Activated gamma-delta T cell treated with Interleukin-2 at 50 U/mL for 16 hours (primary cell): ENCODE measurements at places on chromosomes 7 and 10.
A peak's percentile ranks its signal among the peaks of the same experiment; 100 is the strongest.

DNA sequence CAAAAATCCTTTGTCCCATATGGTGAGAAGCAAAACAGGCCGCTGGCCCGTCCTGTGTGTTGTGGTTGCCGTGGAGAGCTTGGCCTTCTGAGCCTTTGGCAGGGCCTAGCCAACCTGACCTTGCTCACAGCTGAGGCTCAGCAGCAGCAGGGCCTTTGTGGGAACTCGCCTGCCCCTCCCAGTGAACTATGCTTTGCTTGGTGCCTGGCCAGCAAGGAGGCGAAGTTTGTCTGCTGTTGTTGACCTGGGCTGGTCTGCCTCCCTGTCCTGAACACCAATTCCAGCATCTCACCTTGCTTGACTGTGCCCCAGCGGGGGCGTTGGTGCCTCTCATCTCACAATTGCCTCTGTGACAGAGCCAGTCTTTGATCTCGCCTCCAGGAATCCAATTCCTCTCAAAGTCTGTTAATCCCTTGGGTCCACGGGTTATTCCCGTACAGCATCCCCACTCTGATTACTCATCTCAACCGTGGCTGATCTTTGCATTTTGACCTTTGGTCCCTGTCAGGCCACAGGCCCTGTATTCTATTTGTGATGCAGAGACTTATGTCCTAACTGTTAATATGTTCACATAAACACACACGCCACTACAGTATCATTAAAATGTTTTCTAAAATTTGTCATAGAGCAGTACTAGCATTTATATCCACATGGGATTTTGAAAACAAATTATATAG lies 22.6 kb downstream of the EPDR1 start:
- no peak for DNase-seq

- peak; percentile 28 for DNase-seq
Observed at GRCh38 chr10:98425511-98426352, 10.8 kb upstream of the PYROXD2 start.

- no peak for DNase-seq
Observed at GRCh38 chr7:44112997-44113763, 9.0 kb downstream of the AEBP1 start.

DNA sequence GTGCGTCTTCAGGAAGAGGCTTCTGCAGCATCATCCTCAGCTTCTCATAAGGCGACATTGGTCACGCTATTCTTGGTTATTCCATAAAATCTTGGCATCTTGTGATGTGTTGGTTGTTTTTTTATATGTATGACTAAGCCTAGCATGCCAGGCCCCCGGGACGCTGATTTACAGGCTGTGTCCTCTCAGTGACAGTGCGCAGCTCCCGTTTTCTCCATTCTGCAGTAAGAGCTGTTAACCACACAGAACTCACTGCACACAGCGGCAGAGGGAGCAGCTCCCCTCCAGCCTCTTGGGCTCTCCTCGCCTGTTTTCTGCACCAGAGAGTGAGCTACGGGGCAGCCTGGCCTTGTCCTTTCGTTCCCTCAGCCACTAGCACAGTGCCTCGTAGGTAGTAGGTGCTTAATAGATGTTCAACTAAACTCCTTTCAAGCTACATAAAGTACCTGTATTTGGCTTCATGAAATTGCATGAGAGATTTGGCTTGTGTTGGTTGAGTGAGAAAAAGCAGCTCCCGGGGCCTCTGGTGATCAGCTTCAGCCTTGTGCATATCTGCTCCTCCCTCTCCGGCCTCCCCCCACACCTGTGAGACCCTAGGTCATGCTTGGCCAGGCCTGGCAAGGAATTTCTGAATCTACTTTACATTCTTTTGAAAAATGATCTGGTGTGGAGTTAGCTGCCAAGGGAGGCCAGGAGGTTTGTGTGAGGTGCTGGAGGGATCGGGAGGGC lies 116.2 kb downstream of the WDR37 start:
- no peak for DNase-seq

GRCh38 chr10:97858001-97858439 lies 8.4 kb downstream of the GOLGA7B start:
- DNase-seq = no peak

DNA sequence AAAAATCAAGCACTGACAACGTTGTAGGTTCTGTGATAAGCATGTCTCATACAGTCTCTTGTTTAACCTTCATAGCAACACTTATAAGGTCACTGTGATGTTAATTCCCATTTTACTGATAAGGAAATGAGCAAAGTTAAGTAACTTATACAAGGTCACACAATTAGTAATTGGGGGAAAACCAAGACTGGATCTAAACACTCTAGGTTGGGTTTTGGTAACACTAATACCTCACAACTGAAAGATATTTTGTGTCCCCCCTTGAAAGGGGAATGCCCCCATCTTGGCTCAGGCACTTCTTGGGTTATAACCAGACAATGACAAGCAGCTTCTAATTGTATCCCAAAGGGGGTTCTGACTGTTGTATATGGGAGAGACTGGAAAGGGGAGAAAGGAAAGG lies 36.0 kb upstream of the ABCB4 start:
- DNase-seq = no peak

DNA sequence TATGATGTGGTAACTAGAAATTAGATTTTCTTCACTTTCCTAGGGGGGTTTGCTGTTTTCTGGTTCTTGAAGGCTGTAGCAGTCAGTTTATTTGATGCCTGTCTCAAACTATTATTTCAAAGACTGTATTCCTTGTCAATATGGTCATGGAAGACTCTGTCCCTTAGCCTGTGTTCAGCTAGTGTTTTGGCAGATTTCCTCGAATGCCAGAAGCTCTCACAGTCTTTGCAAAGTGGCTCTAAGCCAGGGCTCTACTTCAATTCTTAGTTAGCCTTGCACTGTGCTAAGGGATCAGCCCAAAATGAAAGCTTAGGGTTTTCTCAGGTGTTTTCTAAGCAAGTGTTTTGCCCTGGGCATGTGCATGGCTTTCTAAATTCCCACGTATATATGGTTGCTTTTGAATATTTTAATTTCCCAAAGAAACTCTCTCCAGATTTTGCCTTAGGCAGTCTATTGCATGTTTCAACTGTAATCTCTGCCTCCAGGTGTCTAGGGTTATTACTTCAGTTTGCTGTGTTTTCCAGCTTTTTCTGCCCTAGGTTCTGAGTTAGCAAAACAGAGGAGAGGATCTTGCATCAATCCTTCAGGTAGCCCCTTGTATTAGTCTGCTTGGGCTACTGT lies 7.2 kb upstream of the C1GALT1 start:
- no peak for DNase-seq

- no peak for DNase-seq
Observed at GRCh38 chr10:5776881-5777197, 36.4 kb downstream of the GDI2 start.

DNA sequence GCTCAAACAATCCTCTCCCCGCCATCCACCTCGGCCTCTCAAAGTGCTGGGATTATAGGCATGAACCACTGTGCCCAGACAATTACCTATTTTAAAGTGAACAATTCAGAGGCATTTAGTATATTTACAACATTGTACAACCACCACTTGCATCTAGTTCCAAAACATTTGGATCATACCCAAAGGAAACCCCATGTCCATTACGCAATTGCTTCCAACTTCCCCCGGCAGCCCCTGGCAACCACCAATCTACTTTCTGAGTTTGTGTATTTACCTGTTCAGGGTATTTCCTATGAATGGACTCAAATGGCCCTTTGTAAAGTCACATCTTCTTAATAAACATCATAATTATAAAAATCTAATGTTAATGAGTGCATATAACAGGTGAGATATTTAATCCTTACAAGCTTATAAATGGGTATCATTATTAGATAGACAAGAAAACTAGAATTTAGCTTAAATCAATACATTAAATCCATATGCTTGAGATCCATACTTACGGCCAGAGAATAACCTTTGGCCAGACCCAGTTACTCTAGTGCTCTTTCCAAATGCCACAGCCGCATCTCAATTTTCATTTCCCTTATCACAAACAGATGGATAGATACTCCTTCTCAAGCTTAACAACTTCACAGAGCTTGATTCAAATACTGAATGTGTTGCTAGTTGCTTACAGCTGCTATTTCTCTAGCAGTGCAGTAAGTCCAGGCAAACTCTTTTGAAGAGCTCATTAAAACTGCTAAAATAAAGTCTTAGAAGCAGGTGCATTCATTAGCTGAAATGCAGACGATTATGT lies 133.4 kb upstream of the MKLN1 start:
- DNase-seq = no peak

DNA sequence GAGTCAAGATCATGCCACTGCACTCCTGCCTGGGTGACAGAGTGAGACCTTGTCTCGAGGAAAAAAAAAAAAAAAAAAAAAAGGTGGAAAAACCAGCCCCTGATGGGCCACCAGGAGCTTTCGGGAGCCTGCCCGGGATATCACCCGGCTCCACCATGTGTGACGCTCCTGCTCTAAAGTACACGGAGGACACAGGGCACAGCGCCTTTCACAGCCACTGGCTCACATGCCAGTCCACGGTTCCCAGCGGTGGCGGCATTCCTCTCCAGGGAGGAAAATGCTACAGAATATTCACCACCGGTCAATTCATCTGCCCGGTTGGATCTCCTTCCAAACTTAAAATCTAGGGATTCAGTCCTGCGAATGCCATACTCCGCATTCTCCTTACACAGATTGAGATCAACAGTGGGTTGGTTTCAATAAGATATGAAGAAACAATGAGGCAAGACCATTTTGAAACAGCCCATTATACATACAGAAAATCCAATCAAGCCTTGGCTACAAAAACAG lies 81.2 kb downstream of the CTBP2 start:
- no peak for DNase-seq

- DNase-seq = no peak
Observed at GRCh38 chr10:99523251-99523773, 9.4 kb upstream of the NKX2-3 start.

DNA sequence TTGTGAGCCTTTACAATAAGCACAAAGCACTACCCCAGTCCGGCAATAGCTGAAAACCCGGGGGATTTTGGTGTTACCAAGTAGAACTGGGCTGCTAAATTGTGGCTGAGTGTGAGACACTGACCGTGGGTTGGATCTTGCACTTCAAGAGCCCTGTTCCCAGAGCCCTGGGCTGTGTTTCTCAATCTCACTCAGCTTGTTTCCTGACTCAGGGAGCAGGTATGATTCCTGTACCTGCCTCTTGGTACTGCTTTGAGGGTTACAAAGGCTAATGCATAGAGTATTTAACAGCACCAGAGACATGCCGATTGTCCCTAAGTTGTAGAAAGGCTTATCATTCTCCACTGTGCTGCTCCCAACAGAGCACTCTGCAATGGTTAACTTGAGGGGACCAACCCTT lies 134.6 kb downstream of the TEX36 start:
- DNase-seq = no peak

DNA sequence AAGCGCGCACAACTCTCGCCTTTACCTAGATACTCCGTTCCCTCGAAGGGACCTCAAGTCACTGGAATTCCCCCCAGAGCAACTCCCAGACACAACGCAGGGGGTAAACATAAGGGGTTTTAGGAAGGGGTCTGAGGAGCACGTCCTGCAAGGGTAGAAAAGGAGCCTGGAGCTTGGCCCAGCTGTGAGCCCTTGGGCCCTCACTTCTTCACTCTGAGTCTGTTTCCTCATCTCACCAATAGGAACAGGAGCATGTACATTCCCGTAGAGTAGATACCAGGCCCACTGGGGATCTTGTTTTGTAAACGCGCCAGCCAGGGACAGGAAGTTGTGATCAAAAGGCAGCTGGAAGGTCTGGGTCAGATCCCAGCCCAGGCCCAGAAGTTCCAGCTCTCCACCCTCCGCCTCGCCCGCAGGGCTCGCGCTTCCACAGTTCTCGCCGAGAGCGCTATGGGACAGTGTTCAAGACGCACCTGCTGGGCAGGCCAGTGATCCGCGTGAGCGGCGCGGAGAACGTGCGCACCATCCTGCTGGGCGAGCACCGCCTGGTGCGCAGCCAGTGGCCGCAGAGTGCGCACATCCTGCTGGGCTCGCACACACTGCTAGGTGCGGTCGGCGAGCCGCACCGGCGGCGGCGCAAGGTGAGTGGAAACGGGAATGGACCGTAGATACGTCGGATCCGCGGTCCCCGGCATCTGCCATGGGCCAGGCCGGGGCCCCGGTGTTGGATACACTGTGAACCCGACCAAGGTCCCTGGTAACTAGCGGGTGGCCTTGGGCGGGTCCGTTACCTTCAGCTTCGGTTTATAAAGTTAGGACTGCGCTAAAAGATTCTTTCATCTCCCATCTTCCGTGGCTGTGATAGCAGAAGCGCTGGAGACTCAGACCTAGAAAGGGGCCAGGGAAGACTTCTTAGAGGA lies 1.3 kb downstream of the CYP26C1 start:
- no peak for DNase-seq

DNA sequence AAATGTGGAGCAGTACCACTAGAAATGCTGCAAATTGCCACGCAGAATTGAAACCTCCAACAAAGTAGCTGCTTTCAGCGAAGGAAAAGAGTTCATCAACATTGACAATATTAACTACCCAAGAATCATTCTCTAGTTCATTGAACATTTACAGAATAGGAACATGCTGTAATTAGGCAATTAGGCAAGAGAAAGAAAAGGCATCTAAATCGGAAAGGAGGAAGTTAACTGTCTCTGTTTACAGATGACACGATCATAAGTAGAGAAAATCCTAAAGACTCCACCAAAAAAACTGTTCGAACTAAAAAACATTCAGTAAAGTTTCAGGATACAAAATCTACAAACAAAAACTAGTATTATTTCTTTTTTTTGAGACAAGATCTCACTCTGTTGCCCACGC lies 8.9 kb upstream of the PKD1L1 start:
- no peak for DNase-seq
